ENCODE measurements at places on chromosomes 7 and 10. TPM values are rescaled to one million over a fixed set of nuclear protein-coding genes. Genes with fewer than 3 reads are reported as not detected.

RNF148 gene
- total RNA-seq, result 0.26 TPM

FBXL13 gene
- 2.1 TPM for total RNA-seq

SPDYE2 gene
- total RNA-seq, result not detected

AMZ1 gene
- 0.43 TPM for total RNA-seq

PRSS37 gene
- total RNA-seq, result not detected

ACTL6B gene
- total RNA-seq, result not detected

OR2A1 gene
- not detected for total RNA-seq

ZNF777 gene
- 3.2 TPM for total RNA-seq

MYOF gene
- 108 TPM for total RNA-seq

HOXA1 gene
- total RNA-seq, result 0.63 TPM

FAM25C gene
- not detected for total RNA-seq

BTRC gene
- 11.0 TPM for total RNA-seq

MMS19 gene
- total RNA-seq, result 46.5 TPM

CRPPA gene
- total RNA-seq, result 0.60 TPM

CFAP58 gene
- 1.3 TPM for total RNA-seq

ZPBP gene
- not detected for total RNA-seq

C10orf62 gene
- total RNA-seq, result not detected

MYO1G gene
- total RNA-seq, result under 0.01 TPM

PNLIP gene
- not detected for total RNA-seq

RET gene
- 0.17 TPM for total RNA-seq

DRGX gene
- total RNA-seq, result not detected

MACROH2A2 gene
- 11.0 TPM for total RNA-seq
